Natural killer cell treated with Interleukin-12 subunit alpha and Interleukin-12 subunit beta and Interleukin-15 and Interleukin-18, amount 100 ng/mL, for 72 hours (primary cell): ENCODE measurements at places on chromosomes 3 and 15.

GRCh38 chr3:152300029-152300731 lies 31.5 kb downstream of the MBNL1 start:
- no peak for DNase-seq

GRCh38 chr3:23442598-23443383 lies 239.7 kb downstream of the UBE2E2 start:
- DNase-seq = no peak

- DNase-seq = no peak
These were observed 37.1 kb downstream of the CTXND1 start for GRCh38 chr15:80214910-80215309.

- no peak for DNase-seq
These were observed 27.3 kb upstream of the FGD5 start for GRCh38 chr3:14791343-14791945.

GRCh38 chr15:89888214-89888804 lies 5.5 kb downstream of the AP3S2 start:
- no peak for DNase-seq

DNA sequence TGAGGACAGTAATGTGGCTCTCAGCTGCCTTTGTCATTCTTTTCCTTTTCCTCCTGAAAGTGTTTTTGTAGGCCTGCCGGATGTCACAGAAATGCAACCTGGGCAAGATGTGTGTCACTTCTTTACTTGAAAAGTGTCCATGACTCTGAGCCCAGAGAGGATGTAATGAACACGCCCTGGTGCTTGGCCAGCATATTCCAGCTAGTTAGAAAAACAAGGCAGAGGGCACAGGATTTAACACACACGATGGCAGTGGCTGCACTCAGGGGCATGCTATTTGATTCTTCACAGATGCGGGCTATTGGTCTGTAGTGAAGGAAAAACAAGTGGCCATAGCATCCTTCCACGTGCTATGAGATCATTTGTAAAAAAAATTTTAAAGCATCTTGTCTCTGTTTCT lies 30.3 kb upstream of the PTX3 start:
- DNase-seq = no peak

GRCh38 chr3:193974671-193975535 lies 161.0 kb upstream of the HES1 start:
- DNase-seq = no peak

GRCh38 chr15:89647191-89647851 lies 7.9 kb downstream of the KIF7 start:
- no peak for DNase-seq

DNA sequence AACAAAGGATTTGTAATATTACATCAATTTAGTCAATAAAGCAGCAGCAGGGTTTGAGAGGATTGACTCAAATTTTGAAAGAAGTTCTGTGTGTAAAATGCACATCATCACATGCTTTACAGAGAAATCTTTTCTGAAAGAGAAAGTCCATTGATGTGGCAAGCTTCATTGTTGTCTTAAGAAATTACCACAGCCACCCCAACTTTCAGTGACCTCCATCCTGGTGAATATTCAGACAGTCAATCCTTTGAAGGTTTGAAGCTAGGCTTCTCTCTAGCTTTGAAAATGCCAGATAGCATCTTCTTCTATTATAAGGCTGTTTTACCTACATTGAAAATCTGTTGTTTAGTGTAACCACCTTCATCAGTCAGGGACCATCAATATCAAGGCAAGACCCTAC lies 51.8 kb upstream of the SETMAR start:
- DNase-seq = no peak

GRCh38 chr3:11009898-11010297 lies 17.4 kb downstream of the SLC6A1 start:
- DNase-seq = peak; percentile 47

DNA sequence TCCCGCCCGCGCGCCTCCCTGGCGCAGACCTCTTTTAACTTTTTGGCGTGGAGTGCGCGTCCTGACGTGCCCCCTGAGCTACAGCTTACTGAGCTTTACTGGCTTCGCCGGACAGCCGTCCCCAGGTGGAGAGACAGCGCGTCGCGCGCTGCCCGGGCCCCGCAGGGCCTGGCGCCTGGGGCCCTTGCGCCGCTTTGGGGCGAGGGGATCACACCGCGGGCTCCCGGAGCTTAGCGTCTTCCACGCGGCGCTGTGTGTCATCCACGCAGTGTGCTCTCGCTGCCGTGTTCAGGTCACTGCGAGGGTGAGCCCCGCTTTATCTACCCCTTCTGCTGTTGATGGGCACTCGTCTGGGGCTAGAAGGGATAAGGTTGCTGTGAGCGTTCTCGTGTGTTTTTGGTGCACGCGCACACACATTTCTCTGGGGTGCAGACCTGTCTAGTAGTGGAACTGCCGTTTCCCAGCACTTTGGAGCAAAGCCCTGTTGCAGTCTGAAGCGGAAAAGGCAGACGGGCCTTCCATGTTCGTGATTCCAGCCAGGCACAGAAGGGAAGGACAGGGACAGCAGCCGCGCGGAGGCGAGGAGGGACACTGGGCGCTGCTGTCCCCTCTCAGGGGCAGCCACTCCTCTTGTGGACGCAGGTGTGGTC lies 33.1 kb upstream of the ALDH1L1 start:
- DNase-seq = no peak

DNA sequence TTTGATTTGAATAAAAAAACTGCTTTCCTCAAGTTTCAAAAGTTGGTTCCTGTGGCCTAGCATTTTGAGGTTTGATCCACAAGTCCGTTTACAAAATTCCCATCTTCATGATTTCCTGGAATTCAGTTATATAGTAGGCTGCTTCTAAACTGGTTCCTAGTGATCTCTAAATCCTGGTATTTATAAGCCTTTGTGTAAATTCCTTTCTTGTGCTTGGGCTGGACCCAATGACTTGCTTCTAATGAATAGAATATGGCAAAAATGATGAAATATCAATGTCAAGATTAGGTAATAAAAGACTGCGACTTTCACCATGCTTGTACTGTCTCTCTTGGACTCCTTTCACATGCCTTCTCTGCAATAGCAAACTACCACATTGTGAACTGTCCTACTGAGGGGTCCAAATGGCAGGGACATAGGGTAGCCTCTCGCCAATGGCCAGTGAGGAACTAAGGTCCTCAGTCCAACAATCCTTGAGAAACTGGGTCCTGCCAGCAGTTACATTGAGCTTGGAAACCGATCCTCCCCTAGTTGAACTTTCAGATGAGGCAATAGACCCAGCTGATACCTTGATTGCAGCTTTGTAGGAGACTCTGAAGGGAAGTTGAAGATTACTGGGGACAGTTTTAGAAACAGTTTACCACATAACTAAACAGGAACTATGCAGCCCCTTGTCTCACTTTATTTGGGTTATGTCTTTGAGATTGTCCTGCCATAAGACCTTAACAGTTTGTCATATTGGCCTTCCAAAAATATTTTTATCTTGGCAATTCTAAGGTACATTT lies 303.9 kb upstream of the TBC1D5 start:
- DNase-seq = no peak

GRCh38 chr3:193850084-193850619 lies 257.1 kb downstream of the OPA1 start:
- no peak for DNase-seq

- no peak for DNase-seq
These were observed 278.2 kb upstream of the KCNH8 start for GRCh38 chr3:18870074-18870640.

- no peak for DNase-seq
These were observed 81.1 kb upstream of the SLC4A7 start for GRCh38 chr3:27565201-27565852.
